ENCODE measurements at places on chromosomes 5 and 9. TPM values are rescaled to one million over a fixed set of nuclear protein-coding genes. Genes with fewer than 3 reads are reported as not detected.
A peak's percentile ranks its signal among the peaks of the same experiment; 100 is the strongest.

Gene SLC1A3
- 1.1 TPM for polyA plus RNA-seq

Gene SPRY4
- 6.0 TPM for polyA plus RNA-seq

Gene RNF208
- 22.8 TPM for polyA plus RNA-seq

Gene CPLANE1
- 3.7 TPM for polyA plus RNA-seq

Gene OBP2B
- not detected for polyA plus RNA-seq

Gene CTSV
- polyA plus RNA-seq: 11.2 TPM

Gene LCN12
- 35.5 TPM for polyA plus RNA-seq

Gene ZNF366
- polyA plus RNA-seq: 0.22 TPM

Gene PCDHB14
- polyA plus RNA-seq: 2.0 TPM

Gene CCDC127
- polyA plus RNA-seq: 3.2 TPM

- DNase-seq: no peak
Measured at GRCh38 chr9:120900824-120901223, 23.8 kb upstream of the PHF19 start.

DNA sequence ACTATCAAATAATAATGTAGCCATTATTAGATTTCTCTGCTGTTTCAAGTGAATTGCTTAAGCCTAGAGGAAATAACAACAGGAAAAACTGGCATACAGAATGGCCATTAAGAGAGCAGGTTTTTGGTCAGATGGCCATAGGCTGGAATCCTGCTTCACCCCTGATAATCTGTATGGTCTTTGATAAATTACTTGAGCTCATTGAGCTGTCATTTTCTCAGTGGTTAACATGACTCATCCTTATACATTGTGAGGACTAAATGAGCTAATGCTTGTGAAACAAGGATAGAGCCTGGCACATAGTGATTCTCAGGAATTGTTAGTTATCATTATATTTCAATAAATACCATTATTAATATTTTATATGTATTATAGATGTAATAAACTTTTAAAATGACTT lies 516.5 kb downstream of the KIF4B start:
- DNase-seq: no peak

GRCh38 chr5:135150767-135151166 lies 116.7 kb upstream of the PITX1 start:
- DNase-seq: no peak

- no peak for DNase-seq
Measured at GRCh38 chr9:274406-274805, 59.7 kb downstream of the DOCK8 start.

GRCh38 chr9:126915281-126915816 lies 767 bp downstream of the RALGPS1 start:
- DNase-seq: peak; percentile 92

DNA sequence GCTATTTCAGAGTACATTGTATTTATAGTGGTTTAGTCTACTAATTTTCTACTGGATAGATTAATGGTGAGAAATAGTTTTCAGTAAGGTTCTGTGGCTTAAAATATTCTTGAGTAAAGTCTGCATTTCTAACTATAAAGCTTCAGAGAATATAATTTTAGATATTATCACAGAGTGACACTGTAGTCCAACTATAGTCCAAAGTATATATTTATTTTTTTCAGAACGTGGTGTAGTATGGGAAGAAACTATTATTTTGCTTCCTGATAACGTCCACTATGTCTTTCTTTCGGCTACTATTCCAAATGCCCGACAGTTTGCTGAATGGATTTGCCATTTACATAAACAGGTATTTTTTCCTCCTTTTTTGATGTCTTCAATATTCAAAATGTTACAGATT lies 35.3 kb downstream of the MTREX start:
- DNase-seq: no peak

- DNase-seq: peak; percentile 78
Measured at GRCh38 chr5:59799668-59800346, 93.7 kb downstream of the PDE4D start.

DNA sequence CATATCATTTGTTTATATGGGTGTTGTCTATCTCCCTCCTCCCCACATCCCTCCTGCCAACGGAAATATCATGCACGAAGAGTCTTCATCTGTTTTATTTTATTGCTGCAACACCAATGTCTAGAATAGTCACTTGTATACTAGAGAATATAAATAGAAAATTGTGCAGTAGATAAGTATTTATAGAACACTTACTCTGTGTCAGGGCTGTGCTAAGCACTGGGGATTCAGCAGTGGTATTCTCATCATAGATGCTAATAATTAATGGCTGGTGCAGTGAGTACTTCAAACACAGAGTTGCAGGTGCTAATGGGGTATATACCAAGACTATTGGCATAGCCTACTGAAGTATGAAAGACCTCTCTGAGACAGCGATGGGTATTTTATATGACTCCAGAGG lies 353.5 kb upstream of the CDH6 start:
- DNase-seq: no peak

GRCh38 chr5:103347716-103348423 lies 89.3 kb downstream of the MACIR start:
- DNase-seq: no peak

DNA sequence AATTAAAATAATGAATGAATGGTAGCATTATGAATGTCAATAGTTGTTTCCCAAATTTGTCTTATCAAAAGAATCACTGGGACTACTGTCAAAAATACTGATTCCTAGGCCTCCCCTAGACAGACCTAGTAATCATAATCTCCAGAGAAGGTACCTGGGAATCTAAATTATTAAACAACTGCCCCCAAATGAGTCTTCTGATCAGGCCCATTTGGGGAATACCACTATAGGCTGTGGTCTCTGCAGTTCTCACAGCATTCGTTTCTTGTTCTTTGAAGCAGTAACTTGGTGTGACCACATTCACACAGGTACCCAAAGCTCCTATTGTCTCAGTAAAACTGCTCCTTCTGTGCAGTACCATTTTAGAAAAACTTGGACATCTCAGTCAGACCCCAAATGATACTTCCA lies 230.9 kb downstream of the PIK3R1 start:
- no peak for DNase-seq

DNA sequence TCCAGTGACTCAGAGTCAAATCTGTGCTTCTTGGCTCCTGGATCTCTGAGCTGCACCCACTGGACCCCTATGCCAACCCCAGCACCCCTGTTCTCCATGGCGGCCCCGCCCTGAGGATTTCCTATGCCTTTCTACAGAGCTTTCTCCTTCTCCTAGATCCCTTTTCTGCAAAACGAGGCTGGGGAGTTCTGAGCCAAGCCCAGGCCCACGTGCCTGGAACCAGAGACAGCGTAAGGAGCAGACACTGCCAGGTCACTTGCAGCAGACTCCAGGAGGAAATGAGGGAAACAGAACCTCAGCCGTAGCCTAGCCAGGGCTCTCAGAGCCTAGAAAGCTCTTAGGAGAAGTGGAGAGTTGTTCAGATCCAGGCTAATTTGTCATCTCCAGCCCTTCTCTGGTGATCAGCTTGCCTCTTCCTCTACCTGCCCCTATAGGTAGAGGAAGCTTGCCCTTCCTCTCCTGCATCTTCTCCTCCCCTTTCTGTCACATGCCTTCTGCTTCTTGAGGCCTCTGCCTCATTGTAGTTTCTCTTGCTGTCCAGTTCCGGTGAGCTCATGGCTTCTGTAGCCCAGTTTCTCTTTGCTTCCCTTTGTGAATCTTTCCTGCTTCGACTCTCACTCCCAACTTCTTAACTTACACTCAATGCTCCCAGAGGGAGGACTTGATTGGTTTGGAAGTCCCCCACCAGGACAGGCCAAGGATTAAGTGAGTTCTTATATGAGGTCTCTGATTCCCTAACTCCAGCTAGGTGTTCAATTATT lies 163.4 kb downstream of the RGS3 start:
- DNase-seq: no peak

GRCh38 chr5:142808878-142809598 lies 38.9 kb downstream of the ARHGAP26 start:
- peak; percentile 50 for DNase-seq

DNA sequence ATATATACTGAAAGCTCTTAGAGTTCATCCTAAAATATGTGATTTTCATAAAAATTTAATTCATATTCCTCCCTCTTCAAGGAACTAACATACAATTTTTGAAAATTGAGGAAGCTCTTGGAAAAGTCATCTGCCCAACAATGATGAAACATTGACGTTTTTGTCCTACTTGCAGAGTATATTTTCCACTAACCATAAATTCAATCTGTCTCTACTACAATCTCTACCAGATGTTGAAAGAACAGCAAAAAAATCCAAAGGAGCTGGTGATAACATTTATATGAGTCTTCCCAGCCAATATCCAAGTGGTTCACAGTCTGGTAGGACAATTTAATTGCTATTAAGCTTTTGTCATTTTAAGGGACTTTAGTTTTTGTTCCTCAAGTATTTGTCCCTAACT lies 81.1 kb upstream of the NR3C1 start:
- DNase-seq: no peak

- DNase-seq: peak; percentile 55
Measured at GRCh38 chr5:77638763-77639671, 504 bp upstream of the OTP start.

DNA sequence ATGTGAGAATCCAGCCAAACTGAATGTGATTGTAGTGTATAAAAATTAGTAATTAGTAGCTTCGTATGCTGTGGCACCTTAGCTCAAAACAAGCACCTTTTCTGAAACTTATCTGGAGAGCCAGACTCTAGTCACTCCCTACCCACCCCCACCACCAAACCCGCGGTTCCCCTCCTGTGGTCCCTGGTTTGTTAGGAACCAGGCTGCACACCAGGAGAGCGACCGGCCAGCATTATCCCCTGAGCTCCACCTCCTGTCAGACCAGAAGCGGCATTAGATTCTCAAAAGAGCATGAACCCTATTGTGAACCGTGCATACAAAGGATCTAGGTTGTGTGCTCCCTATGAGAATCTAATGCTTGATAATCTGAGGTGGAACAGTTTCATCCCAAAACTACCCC lies 498.6 kb downstream of the CHSY3 start:
- DNase-seq: no peak

- DNase-seq: no peak
Measured at GRCh38 chr5:53368516-53368915, 111.9 kb upstream of the FST start.

All from kidney (tissue), 22 donors.